Sciatic nerve (tissue), 2 donors: ENCODE measurements at places on chromosomes 11 and 22. TPM values are rescaled to one million over a fixed set of nuclear protein-coding genes. Genes with fewer than 3 reads are reported as not detected.

The PPARA gene
- 39.2 TPM for total RNA-seq

- no peak for DNase-seq
Observed at GRCh38 chr11:87180742-87181141, 143.0 kb downstream of the TMEM135 start.

DNA sequence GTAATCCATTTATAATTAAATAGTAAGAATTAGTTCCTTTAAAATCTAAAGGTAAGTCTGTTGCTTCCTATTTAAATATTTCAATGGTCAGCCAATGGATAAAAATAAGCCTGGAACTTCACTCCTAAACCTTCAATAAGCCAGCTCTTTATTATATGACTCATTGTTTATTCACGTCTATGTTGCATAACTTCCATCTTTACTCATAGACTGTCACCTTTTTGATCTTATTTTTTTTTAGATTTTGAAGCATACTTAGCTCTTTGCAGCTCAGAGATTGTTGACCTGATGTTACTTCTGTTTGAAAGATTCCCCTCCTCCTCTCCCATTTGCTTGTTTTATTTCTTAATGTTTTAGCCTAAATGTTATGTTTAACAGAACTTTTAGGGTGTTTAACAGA is 1571.2 kb upstream of the RAG2 start:
- DNase-seq, result no peak

DNA sequence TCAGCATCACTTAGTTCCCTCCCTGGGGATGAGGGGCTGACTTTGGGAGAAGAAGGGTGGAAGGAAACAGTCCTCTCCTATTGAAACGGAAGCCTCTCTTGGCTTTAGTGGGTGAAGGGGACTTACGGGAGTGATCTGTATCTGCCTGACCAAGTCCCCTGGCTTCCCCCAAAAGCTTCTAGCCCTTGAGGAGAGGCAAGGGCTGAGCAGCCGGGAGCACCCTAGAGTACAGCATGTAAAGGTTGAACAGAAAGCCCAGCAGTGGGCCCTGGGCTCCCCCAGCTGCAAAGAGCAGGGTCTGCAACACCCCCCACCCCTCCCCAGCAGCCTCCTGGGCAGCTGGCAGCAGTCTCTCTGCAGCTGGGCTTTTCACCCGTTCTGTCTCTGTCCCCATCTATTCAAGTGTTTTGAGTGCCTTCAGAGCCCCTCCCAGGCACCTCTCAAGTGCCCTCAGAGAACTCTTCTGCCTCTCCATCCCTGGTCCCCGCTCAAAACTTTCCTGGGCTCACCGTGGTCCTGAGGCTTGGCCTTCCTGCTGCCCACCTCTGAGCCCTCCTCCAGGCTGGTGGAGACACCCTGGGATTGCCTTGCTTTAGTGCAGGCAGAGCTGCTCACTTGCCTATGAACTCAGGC is 2.7 kb downstream of the CAPN5 start:
- no peak for DNase-seq

DNA sequence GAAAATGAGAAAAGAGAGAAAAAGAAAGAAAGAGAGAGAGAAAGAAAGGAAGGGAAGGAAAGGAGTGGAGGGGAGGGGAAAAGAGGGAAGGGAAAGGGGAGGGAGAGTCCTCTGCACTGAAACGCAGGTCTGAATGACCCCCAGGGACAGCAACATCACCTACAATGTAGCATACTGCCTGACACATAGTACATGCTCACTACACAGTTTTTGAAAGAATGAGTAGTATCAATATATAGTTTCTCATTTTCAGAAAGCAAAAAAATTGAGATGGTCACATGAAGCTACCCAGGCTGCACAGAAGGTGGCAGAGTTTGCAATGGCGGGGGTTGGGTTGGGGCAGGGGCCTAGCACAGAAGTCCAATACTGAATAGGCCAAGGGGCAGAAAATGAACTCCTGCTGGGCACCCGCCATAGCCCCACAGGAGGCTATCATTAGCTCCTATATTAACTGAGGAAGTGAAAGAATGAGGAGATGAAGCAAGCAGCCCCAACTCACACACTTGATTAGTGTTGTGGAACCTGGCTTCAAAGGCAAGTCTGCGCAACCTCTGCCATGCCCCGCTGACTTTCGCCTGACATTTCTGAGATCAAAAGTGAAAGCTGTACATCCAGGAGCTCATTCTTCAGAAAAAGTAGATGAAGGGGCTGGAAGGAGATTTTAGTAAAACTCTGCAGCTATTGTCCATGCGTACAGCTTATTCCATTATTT is 241.2 kb upstream of the SYN3 start:
- no peak for DNase-seq

- peak; percentile 70 for DNase-seq
Observed at GRCh38 chr11:86068138-86068871, 579 bp downstream of the PICALM start.

The SLN gene
- total RNA-seq, result not detected

GRCh38 chr11:111426617-111427016 is 47.5 kb upstream of the POU2AF1 start:
- no peak for DNase-seq

The KRTAP5-11 gene
- total RNA-seq, result not detected

The HORMAD2 gene
- not detected for total RNA-seq

The UCP2 gene
- 43.1 TPM for total RNA-seq

- DNase-seq, result no peak
Observed at GRCh38 chr11:19931141-19931770, 218.6 kb downstream of the NAV2 start.

The MOGAT2 gene
- total RNA-seq, result 0.18 TPM
